ENCODE measurements at places on chromosomes 5 and 9.

DNA sequence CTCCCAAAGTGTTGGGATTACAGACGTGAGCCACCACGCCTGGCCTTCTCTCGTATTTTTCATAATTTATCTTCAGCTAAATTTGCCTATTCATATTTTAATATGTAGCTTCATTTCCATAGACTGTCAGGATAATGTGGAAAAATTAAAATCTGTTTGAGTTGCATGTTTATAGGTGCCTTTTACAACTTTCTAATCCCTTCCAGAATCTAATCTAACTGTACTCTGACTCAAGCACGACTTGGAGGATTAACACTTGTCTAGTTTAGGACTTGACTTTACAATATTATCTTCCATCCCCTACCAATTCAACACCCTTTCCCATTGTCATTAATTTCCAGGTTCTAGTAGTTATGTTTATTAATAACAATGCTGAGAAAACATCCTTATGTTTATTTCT is 1761.5 kb downstream of the MAT2B start:
- DNase-seq = no peak

- no peak for DNase-seq
Measured at GRCh38 chr5:141681695-141682641, at the start of gene ARAP3. Gene ARAP3, minus strand, starts transcription at chr5:141682230. Its CDS starts 1,744 bp downstream, at chr5:141680486.

DNA sequence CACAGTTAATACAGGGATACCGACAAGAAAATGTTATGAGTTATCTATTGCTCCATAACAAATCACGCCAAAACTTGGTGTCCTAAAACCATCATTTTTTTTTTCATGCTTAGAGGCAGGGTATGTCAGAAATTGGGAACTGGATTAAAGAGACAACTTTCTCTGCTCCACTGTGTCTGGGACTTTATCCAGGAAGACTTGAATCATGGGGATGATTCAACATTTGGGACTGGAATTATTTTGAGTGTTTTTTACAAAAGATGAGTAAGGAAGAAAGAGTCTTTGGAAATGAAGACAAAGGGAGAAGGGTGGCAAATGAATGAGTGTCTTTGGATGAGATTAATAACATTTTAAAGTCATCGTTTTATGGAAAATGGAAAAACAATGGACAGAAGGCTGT is 1883.7 kb upstream of the C9orf72 start:
- DNase-seq = no peak

- no peak for DNase-seq
Measured at GRCh38 chr5:54766748-54767147, 218.6 kb downstream of the ESM1 start.

DNA sequence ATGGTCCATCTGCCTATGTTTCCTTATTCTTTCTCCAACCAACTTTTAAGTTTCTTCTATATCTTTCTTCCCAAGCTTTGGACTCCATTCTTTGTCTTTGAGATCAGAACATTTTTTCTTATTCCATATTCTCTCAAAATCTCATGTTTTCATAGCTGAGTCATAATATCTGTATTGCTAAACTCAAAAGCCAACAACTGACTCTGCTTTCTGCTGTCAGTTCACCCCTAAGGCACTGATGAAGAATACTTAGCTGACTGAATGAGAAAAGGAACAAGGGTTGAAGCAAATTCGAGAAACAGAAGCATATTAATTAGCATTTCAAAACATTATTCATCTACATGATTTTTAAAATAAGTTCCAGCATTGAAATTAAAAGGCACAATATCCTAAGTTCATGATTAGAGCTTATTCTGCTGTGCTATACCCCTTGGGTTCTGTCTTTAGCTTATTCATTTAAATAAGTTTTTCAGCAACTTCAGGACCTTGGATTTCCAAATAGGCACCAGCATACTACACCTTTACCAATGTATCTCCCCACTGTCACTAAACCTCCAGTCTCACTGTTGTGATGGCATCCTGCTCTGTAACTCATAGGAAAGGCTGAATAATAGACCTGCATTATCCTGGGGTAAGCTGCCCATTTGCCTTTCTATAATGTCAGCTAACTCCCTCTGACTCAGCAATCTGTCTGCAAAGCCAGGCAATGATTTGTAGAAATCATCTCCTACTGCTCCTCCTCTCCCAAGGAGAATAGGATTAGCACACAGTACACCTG is 49.9 kb upstream of the C5orf46 start:
- no peak for DNase-seq

GRCh38 chr5:126004636-126005035 is 418.6 kb upstream of the GRAMD2B start:
- DNase-seq = no peak

- DNase-seq = no peak
Measured at GRCh38 chr9:91771027-91771426, 179.0 kb downstream of the ROR2 start.

- DNase-seq = no peak
Measured at GRCh38 chr5:123035918-123036390, 571 bp downstream of the PPIC start.

DNA sequence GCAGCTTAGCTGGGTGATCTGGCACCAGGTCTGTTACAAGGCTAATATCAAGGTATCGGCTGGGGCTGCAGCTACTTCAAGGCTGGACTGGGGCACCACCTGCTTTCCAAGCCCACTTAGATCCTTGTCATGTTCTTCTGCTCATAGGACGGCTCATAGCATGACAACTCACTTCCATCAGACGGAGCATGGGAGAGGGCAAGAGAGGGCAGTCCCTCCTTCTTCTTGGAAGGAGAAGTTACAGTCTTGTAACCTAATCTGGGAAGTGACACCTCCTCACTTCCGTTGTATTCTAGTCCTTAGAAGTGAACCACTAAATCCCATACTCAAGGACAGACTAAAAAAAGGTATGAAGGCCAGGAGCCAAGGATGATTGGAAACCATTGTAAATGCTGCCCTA is 258.2 kb downstream of the MAST4 start:
- no peak for DNase-seq

GRCh38 chr5:172322028-172322965 is 38.7 kb upstream of the UBTD2 start:
- DNase-seq = no peak

GRCh38 chr9:28801144-28801799 is 1228.0 kb upstream of the C9orf72 start:
- no peak for DNase-seq

DNA sequence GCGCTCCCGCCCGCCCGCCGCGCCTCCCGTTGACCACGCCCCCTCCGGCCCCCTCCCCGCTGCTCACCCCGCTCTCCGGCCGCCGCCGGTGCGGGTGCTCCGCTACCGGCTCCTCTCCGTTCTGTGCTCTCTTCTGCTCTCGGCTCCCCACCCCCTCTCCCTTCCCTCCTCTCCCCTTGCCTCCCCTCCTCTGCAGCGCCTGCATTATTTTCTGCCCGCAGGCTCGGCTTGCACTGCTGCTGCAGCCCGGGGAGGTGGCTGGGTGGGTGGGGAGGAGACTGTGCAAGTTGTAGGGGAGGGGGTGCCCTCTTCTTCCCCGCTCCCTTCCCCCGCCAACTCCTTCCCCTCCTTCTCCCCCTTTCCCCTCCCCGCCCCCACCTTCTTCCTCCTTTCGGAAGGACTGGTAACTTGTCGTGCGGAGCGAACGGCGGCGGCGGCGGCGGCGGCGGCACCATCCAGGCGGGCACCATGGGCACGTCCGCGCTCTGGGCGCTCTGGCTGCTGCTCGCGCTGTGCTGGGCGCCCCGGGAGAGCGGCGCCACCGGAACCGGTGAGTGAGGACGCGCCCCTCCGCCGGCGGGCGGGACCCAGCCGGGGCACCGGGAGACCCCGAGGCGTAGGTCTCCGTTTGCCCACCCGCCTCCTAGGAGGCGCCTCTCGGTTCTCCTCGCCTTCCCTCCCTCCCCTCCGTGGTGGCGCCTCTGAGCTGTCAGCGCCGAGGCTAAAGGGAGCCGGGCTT is at the start of gene VLDLR:
VLDLR (plus strand) TSS at position 66 of the 739 bp plus-strand sequence; CDS start at position 469, 403 bp downstream.
- DNase-seq = peak; percentile 37

- no peak for DNase-seq
Measured at GRCh38 chr9:33659921-33660320, 135.4 kb upstream of the PRSS3 start.

GRCh38 chr9:89854715-89855475 is 250.1 kb downstream of the GADD45G start:
- no peak for DNase-seq

GRCh38 chr5:56801256-56801655 is 14.1 kb upstream of the MAP3K1 start:
- no peak for DNase-seq

DNA sequence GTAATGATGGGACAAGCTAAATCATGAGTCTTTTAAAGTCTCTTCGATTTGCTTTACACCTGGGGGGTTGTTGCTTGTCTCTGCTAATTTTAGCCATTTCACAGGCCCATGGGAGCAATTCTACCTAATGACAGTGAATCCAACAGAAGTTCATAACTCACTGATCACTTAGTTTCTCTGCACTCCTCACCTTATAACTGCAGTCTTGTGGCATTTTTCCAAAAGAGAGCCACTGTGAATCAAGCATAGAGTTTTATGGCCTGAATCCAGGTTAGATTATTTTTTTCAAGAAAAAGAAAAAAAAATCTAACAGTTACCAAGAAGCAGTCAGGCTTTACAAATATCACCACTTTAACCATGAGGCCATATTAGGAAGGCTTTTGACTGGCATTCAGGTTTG is 1.5 kb upstream of the IL7R start:
- DNase-seq = no peak

DNA sequence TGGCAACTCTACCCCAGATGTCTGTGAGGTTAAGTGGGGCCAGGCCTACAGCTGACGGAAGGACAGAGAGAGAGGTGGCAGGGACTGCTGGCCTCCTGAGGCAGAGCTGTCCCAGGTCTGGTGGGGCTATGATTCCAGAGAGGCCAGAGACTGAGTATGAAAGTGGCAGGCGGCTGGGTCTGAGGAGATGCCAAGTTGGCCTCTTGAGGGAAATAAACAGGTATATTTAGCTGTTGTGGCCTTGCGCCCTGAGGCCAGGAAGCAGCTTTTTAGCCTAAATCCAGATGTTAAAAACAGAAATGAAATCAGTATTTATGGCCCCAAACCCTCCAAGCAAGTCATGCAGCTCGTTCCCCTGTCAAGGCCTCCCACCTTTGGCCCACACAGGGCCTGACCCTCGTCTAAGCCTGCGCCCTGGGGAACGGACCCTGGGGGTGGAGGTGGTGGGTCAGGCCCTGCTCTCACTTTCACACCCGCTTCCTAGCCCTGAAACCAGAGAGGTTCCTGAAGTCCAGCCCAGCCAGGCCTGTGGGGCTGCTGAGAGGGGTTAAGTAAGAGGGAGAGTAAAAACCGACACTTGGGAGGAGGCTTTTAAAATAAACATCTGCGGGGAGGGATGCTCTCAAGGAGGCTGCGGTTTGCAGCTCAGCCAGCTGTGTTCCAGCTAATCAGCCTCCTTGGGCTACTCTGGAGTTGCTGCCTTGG is 18.7 kb downstream of the PCDHGC5 start:
- DNase-seq = no peak

DNA sequence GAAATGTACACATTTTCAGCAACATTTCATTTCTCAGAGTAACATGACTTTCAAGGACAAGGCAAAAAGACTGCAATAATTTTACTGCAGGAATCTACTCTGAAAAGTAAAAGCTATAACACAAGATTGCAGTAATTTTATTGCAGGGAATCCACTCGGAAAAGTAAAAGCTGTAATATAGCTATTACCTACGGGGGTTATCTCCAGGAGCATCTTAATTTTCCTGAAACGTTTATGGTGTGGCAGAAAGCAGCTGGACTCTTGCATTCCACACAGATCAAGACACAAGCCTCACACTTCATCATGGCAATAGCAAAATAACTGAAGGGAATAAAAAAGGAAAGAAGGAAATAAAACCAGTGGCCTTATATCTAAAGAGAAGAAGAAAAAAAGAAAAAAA is 171.2 kb downstream of the TSSK1B start:
- no peak for DNase-seq

DNA sequence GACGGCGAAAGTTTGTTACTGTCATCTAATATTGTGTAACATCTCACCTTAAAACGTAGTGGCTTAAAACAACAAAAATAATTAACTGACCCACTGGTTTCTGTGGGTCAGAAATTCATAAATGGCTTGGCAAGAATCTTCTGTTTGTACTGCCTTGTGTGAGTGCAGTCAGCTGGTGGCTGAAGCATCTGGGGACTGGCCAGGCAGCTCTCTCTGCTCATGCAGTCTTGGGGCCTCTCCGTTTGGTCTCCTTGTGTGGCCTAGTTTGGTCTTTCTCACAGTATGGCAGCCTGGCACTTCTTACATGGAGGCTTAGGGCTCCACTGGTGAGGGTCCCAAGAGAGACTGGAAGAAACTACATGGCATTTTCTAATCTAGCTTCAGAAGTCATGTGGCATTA is 49.0 kb upstream of the CTXN3 start:
- no peak for DNase-seq

GRCh38 chr9:111621895-111622480 is 9.1 kb upstream of the DNAJC25 start:
- no peak for DNase-seq

- DNase-seq = no peak
Measured at GRCh38 chr9:123168586-123168985, 99.8 kb downstream of the STRBP start.

Measured in stimulated activated CD4-positive, alpha-beta T cell treated with anti-CD3 and anti-CD28 coated beads, Interleukin-1b, Interleukin-23, amount 100 ng/mL, for 24 hours (primary cell).